SK-MEL-5 (cell line): ENCODE measurements at places on chromosomes 11 and 22. TPM values are rescaled to one million over a fixed set of nuclear protein-coding genes. Genes with fewer than 3 reads are reported as not detected.

Gene CLCF1
- total RNA-seq = 0.45 TPM in 1 of 2 replicates, not detected in the other

Gene PNPLA5
- not detected in 2 replicates for total RNA-seq

Gene MUC5AC
- not detected in 2 replicates for total RNA-seq

Gene APOL4
- not detected in 2 replicates for total RNA-seq

Gene RPS25
- 914 and 964 TPM in 2 replicates for total RNA-seq

Gene PPFIBP2
- 23.6 and 27.6 TPM in 2 replicates for total RNA-seq

Gene CRYBA4
- total RNA-seq = 0.21 and 0.29 TPM in 2 replicates

Gene OR52E5
- not detected in 2 replicates for total RNA-seq

Gene PKNOX2
- total RNA-seq = 1.4 and 1.6 TPM in 2 replicates

Gene KCNJ4
- 0.16 and 0.29 TPM in 2 replicates for total RNA-seq

Gene IGLL1
- total RNA-seq = not detected in 2 replicates

Gene HSPB2
- not detected in 2 replicates for total RNA-seq

Gene CYTH4
- total RNA-seq = 0.08 and 0.11 TPM in 2 replicates

Gene MUC2
- not detected in 2 replicates for total RNA-seq

Gene TRPM5
- total RNA-seq = not detected in 2 replicates

Gene GP1BB
- total RNA-seq = 1.5 and 1.6 TPM in 2 replicates

Gene DGCR6L
- 44.5 and 48.3 TPM in 2 replicates for total RNA-seq

Gene FADD
- 175 and 183 TPM in 2 replicates for total RNA-seq

Gene TRIM68
- total RNA-seq = 8.8 and 12.2 TPM in 2 replicates

Gene CATSPERZ
- 0.45 TPM in 1 of 2 replicates, not detected in the other for total RNA-seq

Gene TMEM134
- total RNA-seq = 12.2 and 14.8 TPM in 2 replicates

Gene MPEG1
- total RNA-seq = not detected in 2 replicates

Gene CNGA4
- total RNA-seq = not detected in 2 replicates

Gene ELMOD1
- 0.56 and 0.77 TPM in 2 replicates for total RNA-seq

Gene CCDC87
- 0.08 and 0.24 TPM in 2 replicates for total RNA-seq

Gene LYVE1
- not detected in 2 replicates for total RNA-seq

Gene GLB1L2
- total RNA-seq = 0.48 and 1.1 TPM in 2 replicates

Gene RFPL1
- not detected in 2 replicates for total RNA-seq

Gene TMA7B
- 0.08 TPM in 1 of 2 replicates, not detected in the other for total RNA-seq

Gene SPDYC
- total RNA-seq = not detected in 2 replicates

Gene HTR3A
- not detected in 2 replicates for total RNA-seq

Gene APOA1
- not detected in 2 replicates for total RNA-seq

Gene C11orf52
- not detected in 2 replicates for total RNA-seq

Gene PARVA
- total RNA-seq = 12.9 and 13.2 TPM in 2 replicates

Gene MMP27
- total RNA-seq = not detected in 2 replicates

Gene RAC2
- not detected in 2 replicates for total RNA-seq

Gene GLYATL1
- not detected in 2 replicates for total RNA-seq

Gene C11orf97
- not detected in 2 replicates for total RNA-seq

Gene CSRP3
- total RNA-seq = not detected in 2 replicates
